ENCODE measurements at places on chromosomes 12 and 14.

- DNase-seq: no peak
Observed at GRCh38 chr12:1635301-1636095, 6.5 kb downstream of the WNT5B start.

DNA sequence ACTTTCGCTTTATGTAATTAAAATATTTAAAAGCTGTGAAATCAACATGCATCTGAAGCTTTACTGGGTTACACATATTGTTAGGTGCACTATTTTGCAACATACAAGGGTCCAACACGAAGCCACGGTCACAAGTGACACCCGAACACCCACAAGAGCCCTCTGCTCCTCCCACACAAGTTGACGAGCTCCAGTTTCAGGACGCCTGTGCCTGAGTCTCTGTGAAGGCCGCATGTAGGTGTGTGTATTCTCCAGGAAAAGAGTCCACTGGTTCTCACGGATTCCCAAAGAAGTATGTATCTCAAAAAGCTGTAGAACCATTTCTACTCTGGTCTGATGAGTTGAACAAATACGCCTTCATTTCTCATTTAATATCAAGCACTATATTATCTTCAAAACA lies 12.0 kb downstream of the SLC15A4 start:
- DNase-seq: no peak

GRCh38 chr12:57166971-57167371 lies 19.6 kb upstream of the LRP1-AS start:
- no peak for DNase-seq

GRCh38 chr12:82708061-82708879 lies 21.6 kb downstream of the TMTC2 start:
- DNase-seq: no peak

Data from NCI-H2029 treated with DMSO at 0.1 percent for 48 hours (cell line).